B cell (primary cell): ENCODE measurements at places on chromosomes 6 and 20. TPM values are rescaled to one million over a fixed set of nuclear protein-coding genes. Genes with fewer than 3 reads are reported as not detected.

DNA sequence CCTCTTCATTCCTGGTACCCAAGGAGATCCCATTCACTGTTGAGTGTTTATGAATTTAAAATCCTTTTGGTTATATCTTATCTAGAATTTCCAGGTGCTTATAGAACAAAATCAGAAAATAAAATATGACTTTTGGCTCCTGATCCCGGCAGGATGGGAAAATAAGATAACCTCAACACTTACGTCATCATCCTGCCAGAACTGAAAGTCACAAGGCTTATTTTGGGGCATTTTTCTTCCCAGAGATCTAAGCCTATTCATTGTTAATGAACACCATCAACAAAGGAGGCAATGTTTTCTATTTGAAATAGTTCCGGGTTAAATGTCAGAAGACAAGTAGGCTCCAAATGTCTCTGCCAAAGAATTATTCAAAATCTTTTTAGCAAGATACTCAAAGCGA, 580.6 kb downstream of the TFAP2A start:
- DNase-seq, result no peak

DNA sequence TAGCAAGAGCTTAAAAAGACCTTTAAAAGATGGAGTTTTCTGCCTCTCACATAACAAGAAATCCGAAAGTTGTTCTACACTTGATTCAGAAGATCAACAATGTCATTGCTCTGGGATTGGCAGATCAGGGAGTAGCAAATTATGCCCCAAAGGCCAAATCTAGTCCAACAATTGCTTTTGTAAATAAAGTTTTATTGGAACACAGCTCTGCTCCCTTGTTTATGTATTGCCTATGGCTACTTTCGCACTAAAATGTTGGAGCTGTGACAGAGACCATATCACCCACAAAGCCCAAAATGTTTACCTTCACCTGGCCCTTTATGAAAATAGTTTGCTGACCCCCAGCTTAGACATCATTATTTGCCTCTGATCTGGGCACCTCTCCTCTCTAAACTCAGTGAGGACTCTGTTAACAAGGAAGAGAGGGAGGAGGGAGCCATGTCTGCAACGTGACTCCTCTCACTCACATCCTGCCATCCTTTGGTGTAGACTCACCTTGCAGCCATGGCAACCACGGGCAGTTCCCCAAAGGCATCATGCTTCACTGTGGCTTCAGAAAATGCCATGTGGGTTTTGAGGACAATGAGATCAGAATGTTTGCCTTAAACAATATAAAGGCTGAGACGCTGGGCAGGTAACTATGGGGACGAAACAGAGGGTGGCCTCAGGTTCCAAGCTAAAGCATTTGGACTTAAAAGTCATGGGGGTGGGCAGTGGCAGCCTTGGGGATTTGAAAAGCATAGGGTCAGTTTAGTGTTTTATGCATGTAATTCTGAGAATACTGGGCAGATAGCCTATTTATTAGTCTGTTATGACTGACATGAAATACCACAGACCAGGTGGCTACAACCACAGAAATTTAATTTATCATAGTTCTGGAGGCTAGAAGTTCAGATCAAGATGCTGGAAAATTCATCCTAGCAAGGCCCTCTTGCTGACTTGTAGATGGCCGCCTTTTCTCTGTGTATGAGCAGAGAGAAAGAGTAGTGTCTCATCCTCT, 149.7 kb upstream of the TNFAIP3 start:
- no peak for DNase-seq

- no peak for DNase-seq
Measured at GRCh38 chr20:32649697-32650400, 23.9 kb downstream of the C20orf203 start.

DNA sequence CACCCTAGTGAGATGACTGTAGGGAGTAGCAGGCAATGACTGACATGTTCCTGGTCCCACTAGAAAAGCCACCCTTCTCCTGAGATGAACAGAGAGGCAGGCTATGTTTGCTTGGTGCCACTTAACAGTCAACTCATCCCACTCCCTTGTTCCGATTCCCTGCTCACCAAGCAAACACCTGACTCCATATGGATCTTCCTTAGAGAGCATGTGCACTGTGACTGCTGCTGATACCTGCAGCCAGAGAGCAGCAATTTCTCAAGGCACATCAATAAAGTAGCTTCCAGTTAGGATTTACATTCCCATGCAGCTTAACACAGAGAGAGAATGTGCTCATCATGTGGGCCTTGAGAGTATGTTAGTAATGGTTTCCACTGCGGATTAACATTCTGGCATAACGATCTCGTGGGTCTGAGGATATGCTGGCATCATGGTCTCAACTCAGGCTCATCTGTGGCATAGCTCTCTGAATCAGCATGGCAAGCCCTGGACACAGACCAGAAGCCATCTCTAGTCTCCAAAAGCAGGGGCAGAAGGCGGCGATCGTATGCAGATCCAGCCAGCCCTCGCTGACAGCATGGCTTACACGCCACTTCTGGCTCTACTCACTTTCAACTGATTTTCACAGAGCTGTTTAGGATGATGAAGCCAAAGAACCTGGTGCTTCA, 43.9 kb downstream of the ATXN1 start:
- DNase-seq, result no peak

- DNase-seq, result no peak
Measured at GRCh38 chr6:15109338-15110090, 136.4 kb upstream of the JARID2 start.

GRCh38 chr6:41892921-41893564, 2.1 kb downstream of the USP49 start:
- DNase-seq, result no peak

- peak; percentile 68 for DNase-seq
Measured at GRCh38 chr20:37276494-37277252, 12.8 kb upstream of the MANBAL start.

GRCh38 chr20:22814471-22815205, 220.5 kb upstream of the SSTR4 start:
- DNase-seq, result no peak

DNA sequence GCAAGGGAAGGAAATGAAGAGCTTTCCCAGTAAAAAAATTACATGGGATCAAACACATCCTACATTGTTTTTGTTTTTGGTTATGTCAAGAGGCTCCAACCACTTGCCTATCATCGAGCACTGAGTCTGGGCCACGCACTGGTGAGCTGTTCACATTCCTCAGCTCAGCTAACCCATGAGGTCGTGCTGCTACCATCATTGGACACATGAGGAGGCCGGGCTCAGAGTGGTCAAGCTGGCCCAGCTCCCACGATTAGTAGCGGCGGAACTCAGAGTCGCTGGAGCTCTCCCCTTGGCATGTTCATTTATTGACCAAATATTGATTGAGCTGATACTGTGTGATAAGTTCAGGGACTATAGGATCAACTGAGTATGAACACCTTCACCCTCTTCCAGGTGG, 164.9 kb downstream of the CDH26 start:
- no peak for DNase-seq

DNA sequence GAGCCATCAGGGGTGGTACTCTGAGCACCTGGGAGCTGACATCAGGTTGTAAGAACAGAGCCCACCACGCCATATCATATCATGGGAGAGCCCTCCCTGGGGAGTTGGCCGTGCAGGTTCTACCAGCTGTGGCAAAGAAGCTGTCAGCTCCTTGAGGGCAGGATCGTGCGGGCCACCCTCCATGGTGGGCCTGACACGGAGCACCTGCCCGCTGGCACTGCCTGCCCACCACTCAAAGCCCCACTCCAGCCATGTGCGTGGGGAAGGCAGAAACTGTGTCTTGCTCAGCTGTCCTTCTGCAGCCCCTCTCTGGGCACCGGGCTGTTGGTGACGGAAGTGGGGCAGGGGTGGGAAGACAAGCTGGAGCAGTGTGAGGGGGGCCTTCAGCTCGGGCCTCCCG, 14.3 kb downstream of the PRPH2 start:
- DNase-seq, result no peak

- no peak for DNase-seq
Measured at GRCh38 chr6:8201679-8202078, 99.3 kb upstream of the EEF1E1 start.

- DNase-seq, result no peak
Measured at GRCh38 chr6:50369996-50370395, 320.3 kb upstream of the DEFB112 start.

DNA sequence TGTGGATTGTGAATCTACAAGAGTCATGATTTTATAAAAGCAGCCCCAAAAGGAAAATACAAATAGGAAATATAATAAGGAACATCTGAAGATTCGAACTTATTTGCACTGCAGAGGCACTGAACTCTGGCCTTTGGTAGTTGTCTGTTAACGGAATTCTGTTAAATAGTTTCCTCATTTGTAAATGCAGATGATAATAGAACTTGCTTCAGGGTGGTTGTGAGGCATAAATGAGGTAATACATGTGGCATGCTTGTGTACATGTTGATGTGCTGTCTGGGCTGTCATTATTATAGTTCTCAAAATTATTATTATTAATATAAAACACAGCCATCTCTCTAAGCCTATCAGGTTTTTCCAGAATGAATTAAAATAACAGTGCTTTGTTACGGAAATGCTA, 302.0 kb downstream of the NRN1 start:
- no peak for DNase-seq

DNA sequence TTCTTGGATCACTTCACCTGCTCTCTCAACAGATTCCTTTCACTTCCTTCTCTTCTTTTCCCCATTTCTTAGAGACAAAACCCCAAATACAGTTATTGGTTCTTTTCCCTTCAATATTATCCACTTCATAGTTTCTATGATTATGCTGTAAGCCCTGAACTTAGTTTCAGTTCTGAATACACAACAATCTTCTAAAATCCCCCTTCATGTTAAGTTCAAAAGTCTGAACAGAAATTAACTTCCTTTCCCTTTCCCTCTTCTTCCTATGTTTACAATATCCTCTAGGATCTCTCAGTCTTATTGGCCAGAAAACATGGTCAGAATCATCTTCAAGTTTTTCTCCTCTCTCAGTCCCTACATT, 57.7 kb downstream of the OGFRL1 start:
- no peak for DNase-seq

DNA sequence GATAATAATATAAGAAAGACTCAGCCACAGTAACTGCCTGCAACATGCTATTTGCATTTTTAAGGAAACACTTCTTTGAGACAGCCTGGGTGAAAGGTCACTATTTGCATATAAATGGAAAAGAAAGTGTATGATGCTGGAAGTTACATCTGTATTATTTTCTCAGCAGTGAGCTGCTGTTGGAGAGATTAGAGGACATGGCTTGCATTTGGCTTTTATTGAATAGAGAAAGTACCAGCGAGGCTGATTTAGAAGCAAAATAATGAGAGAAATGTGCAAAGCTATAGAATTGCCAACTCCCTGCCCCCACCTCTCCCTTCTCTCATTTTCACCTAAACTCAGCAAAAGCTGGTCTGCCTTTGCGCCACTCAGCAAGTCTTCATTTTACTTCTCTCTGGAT, 12.7 kb downstream of the MYT1 start:
- no peak for DNase-seq

DNA sequence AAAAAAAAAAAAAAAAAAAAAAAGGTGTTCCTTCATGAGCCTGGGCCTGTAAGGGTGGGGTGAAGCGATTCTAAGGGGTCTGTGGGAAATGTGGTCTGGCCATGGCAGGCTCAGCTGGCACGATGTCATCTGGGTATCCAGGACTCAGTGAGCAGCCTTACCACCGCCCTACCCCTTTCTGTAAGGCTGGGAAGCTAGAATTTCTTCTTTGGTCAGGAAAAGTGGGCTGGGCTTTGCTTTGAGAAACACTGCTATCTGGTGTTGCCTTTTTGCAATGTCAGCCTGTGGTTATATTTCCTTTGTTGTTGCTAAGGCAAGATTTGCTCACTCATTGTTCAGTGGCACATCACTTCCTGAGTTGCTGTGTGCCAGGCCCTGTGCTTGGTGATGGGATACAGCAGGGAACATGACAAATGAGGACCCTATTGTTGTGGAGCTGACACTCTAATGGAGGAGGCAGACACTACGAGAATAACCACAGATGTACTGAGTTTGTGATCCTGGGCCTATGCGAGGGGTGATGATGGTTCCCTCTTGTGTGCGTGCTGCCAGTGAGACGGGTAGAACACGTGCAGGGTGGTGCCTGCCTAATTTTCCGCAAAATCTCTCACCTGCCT, 45.9 kb upstream of the ZNFX1 start:
- DNase-seq, result peak; percentile 25

- DNase-seq, result no peak
Measured at GRCh38 chr6:113819169-113819830, 37.8 kb upstream of the MARCKS start.

GRCh38 chr6:33620856-33621710, at the start of gene ITPR3:
TSS of gene ITPR3 (plus strand) at chr6:33621322. CDS start at chr6:33621603, 281 bp downstream.
- DNase-seq, result peak; percentile 93

GRCh38 chr6:144268794-144269349, 16.3 kb upstream of the UTRN start:
- DNase-seq, result no peak

DNA sequence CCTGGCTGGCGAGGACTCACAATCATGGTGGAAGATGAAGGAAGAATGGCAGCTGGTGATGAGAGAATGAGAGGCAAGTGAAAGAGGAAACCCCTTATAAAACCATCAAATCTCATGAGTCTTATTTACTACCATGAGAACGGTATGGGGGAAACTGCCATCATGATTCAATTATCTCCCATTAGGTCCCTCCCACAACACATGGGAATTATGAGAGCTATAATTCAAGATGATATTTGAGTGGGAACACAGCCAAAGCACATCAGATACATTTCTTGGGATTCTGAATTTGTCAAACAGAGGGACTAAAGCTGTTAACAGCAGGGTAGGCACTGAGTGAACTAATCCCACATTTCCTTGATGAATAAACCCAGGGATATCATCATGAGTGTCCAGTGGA, 116.2 kb upstream of the PLCB4 start:
- no peak for DNase-seq

Gene REV3L
- 37.9 and 47.4 TPM in 2 replicates for total RNA-seq

Gene COL21A1
- not detected in 2 replicates for total RNA-seq

Gene HLA-DRB1
- 559 and 584 TPM in 2 replicates for total RNA-seq

Gene OXT
- total RNA-seq, result 1.4 and 1.7 TPM in 2 replicates

Gene RFX6
- total RNA-seq, result not detected in 2 replicates

Gene TMC2
- not detected in 2 replicates for total RNA-seq

Gene CASS4
- 0.42 and 0.53 TPM in 2 replicates for total RNA-seq

Gene PROCR
- 0.57 TPM in 1 of 2 replicates, not detected in the other for total RNA-seq

Gene C2
- 1.3 and 3.4 TPM in 2 replicates for total RNA-seq

Gene HRH3
- not detected in 2 replicates for total RNA-seq

Gene C6orf132
- total RNA-seq, result 0.05 TPM in 1 of 2 replicates, not detected in the other

Gene DEK
- 103 and 114 TPM in 2 replicates for total RNA-seq

Gene HSPA12B
- total RNA-seq, result not detected in 2 replicates

Gene KCNG1
- total RNA-seq, result 16.9 and 20.3 TPM in 2 replicates
